ENCODE measurements at places on chromosomes 1 and 21.

DNA sequence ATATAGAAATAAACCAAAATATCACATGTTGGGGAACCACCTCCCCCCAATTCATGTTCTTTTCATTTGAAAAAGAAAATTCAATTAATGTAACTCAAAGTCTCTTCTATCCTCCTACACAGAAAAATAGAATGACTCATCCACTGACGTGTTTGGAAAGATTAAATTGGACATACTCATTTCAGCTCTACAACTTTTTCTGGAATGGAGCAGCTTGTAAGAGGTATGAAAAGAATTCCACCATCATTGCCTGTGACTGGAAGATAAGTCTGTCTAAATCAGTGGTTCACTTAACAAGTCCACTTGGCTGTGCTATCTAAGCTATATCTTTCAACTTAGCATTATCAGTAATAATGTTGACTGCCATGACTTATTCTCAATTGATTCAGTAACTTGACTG is 702.3 kb downstream of the BRINP3 start:
- no peak for DNase-seq
- no peak overlapping the region for H3K4me3 ChIP-seq
- H3K4me1 ChIP-seq: no peaks in the 10 kb centered on the region
- H3K36me3 ChIP-seq: no peaks in the 10 kb centered on the region
- H3K27me3 ChIP-seq: no peaks in the 10 kb centered on the region
- no peak overlapping the region for H3K27ac ChIP-seq

DNA sequence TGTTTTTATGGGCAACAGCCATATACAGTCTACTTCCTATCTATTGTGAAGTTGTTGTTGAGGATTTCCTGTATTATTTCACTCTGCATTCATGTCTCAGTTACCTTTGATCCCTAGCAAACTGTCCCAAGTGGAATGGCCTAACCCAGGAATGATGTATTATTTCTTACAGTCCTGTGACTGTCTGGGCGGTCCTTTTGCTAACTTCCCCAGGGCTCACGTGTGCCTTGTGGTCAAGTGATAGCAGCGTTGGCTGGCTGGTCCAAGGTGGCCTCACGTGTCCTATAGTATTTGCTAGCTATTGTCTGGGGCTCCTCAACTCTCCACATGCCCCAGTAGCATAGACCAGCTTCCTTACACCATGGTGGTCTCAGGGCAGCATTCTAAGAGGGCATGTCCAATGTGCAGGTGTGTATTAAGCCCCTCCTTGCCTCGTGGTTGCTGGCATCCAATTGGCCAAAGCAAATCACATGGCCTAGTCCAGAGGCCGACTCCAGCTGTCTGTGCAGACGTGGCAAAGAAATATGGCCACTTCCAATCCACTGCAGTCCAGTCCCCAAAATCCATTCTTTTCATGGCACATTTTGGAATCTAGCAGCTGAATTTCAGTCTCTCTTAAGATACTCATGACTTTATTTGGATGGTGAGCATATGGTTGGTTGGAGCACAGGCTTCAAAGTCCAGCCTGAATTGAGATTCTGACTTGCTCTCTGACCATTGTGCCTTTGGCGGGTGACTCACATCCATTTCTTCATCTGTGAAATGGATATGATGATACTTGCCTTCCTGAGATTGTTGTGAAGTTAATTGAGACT is 94.1 kb downstream of the GALNT2 start:
- no peaks in the 10 kb centered on the region for H3K27me3 ChIP-seq
- peak; percentile 12 for DNase-seq

GRCh38 chr1:110722807-110723206 is 48.1 kb upstream of the KCNA3 start:
- no peak overlapping the region for H3K27ac ChIP-seq
- DNase-seq: no peak
- no peaks in the 10 kb centered on the region for H3K4me1 ChIP-seq
- H3K4me3 ChIP-seq: no peak overlapping the region

GRCh38 chr1:24506691-24507381 is 4.2 kb downstream of the RCAN3 start:
- H3K27me3 ChIP-seq: no peaks in the 10 kb centered on the region
- H3K36me3 ChIP-seq: no peaks in the 10 kb centered on the region
- DNase-seq: no peak
- H3K4me3 ChIP-seq: no peak overlapping the region
- H3K27ac ChIP-seq: peak overlapping the region; percentile 59

DNA sequence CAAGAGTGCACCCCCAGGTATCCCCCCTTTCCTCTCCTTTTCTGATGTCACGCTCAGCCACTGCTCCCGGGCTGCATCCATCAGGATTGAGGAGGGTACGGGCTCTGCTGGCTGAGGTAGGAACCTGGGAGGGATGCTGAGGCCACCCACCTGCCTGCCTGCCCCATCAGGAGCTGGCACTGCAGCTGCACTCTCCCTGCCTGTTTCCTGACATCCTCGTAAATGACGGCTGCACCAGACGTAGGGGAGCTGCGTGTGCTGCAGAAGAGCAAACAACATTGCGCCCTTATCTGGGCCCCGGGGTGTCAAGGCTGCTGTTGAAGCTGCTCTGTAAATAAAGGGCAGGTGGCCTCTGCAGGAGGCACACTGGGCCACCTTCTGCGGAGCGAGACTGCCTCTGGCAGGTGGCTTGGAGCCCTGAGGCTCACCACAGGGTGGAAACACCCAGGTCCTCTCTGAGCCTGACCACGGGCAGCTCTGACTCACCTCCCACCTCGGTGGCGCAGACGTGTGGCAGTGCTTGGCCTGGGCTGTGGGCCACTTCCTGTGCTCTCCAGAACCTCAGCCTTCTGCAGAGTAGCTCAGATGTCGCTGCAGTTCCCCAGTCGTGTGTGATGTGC is 30.9 kb downstream of the SNAP47 start:
- DNase-seq: peak; percentile 65
- H3K4me1 ChIP-seq: peaks cover 20% of the 10 kb centered on the region
- H3K27ac ChIP-seq: no peak overlapping the region
- no peaks in the 10 kb centered on the region for H3K27me3 ChIP-seq

DNA sequence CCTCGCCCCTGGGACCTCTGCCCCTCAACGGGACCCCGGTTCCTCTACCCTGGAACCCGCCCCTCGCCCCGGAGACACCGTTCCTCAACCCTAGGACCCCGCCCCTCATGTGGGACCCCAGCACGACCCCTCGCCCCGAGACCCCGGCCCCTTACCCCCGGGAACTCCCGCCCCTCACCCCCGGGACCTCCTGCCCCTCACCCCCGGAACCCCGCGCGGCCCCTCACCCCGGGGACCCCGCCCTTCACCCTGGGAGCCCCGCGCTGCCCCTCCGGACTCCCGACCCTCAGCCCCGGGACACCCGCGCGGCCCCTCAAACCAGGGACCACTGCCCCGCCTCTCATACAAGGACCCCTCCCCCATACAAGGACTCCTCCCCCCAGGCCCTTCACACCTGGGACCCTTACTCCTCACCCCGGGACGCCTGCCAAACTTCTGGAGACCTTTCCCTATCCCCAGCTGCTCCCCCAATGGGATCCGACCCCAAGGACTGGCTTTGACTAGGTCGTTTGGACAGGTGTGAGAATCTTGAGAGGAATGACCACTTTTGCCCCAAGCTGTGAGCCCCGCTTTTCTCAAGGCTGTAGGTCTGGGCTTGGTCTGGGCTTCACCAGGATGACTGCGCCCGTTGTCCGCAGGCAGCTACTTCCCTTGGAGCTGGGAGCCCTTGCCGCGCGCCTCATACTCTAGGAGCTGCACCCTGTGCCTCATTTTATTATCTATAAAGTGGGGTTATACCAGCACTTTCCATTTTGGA is 843 bp downstream of the DIP2A start:
- H3K36me3 ChIP-seq: no peaks in the 10 kb centered on the region
- peak overlapping the region; percentile 88 for H3K27ac ChIP-seq
- no peaks in the 10 kb centered on the region for H3K27me3 ChIP-seq
- peak overlapping the region; percentile 82 for H3K4me3 ChIP-seq
- H3K4me1 ChIP-seq: peaks cover 33% of the 10 kb centered on the region
- peak; percentile 61 for DNase-seq

GRCh38 chr1:56469640-56470371 is 109.6 kb downstream of the PLPP3 start:
- H3K27me3 ChIP-seq: no peaks in the 10 kb centered on the region
- H3K4me1 ChIP-seq: peaks cover 10% of the 10 kb centered on the region
- no peak overlapping the region for H3K4me3 ChIP-seq

- DNase-seq: no peak
- no peak overlapping the region for H3K4me3 ChIP-seq
- no peaks in the 10 kb centered on the region for H3K36me3 ChIP-seq
These were observed 92.4 kb upstream of the ERG start for GRCh38 chr21:38590449-38591217.

DNA sequence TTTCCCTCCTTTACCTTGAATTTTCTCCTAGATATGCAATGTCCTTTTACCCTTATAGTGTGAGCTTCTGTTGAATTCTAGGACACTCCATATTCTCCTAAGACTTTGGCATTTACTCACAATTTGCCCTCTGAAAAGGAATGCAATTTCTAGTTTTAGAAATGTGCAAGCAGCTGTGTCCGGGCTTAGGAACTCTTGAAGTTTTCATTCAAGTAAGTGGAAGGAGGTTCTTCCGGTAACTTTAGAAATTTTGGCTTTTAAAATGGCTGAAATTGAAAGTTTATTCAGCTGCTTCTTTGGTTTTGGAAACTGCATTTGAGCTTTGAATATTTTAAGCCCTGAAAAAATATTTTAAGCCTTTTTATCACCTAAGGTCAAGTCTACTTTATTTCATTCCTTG is 56.3 kb downstream of the DPH5 start:
- no peak overlapping the region for H3K4me3 ChIP-seq
- peaks cover 15% of the 10 kb centered on the region for H3K36me3 ChIP-seq
- no peaks in the 10 kb centered on the region for H3K27me3 ChIP-seq
- H3K27ac ChIP-seq: no peak overlapping the region
- no peaks in the 10 kb centered on the region for H3K4me1 ChIP-seq

DNA sequence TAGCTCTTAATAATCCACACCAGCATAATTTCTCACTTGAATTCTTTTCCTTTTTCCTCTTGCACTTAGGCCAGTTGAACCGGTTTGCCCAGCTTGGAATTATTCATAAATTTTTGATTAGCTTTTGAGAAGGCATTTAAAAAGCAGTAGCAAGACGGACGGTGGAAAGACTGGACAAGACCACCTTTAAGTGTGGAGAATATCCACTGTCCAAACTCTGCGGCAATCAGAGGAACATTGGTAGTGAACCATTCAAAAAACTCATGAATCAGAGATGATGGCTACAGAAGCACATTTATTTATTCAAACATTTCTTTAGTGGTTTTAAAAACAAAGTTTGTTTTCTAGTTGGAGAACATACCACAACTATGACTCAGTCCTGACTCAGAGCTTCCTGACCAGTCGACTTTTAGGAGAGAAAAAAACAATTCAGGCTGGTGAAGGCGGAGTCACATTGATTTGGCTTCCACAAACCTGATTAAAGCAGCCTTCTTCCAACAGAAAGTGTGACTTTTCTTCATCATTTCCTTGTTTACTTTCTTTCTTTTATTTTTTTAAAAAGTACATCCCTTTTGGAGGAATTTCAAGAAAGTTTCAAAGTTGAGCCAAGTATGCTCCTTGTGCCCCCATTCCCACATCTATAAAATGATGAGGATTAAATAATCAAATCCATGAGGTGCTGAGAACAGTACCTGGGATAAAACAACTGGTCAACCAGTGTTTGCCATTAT is 128.8 kb downstream of the ADSS2 start:
- no peaks in the 10 kb centered on the region for H3K27me3 ChIP-seq
- H3K27ac ChIP-seq: peak overlapping the region; percentile 91

- H3K27ac ChIP-seq: no peak overlapping the region
- no peak for DNase-seq
- H3K36me3 ChIP-seq: no peaks in the 10 kb centered on the region
- no peaks in the 10 kb centered on the region for H3K27me3 ChIP-seq
- H3K4me3 ChIP-seq: no peak overlapping the region
- H3K4me1 ChIP-seq: peaks cover 55% of the 10 kb centered on the region
These were observed 7.7 kb upstream of the ECE1 start for GRCh38 chr1:21297975-21298374.

All from body of pancreas (tissue), 4 donors.